HCEC 1CT (cell line): ENCODE measurements at places on chromosomes 6 and 20.

GRCh38 chr6:53399027-53399344 is 50.2 kb upstream of the ELOVL5 start:
- no peak for DNase-seq

DNA sequence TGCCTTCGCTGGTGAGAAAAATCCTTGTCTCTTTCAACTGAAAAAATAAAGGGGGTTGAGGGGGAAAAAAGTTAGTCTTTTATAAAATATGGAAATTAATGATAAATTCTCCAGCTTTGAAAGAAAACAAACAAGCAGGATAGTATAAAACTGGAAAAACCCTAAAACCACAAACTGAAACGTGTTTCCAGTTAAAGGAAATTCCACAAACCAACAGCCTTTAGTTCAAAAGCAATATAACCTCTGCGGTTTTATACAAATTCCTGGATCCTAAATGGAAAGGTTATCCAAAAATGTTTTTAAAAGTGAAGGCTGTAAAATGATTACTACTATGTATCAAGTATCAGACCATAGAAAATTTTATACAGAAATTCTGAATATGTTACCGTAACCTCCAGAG is 55.6 kb downstream of the BMP5 start:
- DNase-seq: no peak

GRCh38 chr6:36269834-36270705 is at the start of gene PNPLA1:
TSS of gene PNPLA1 (plus strand) at chr6:36270060. CDS start at chr6:36270460, 400 bp downstream.
- no peak for DNase-seq

DNA sequence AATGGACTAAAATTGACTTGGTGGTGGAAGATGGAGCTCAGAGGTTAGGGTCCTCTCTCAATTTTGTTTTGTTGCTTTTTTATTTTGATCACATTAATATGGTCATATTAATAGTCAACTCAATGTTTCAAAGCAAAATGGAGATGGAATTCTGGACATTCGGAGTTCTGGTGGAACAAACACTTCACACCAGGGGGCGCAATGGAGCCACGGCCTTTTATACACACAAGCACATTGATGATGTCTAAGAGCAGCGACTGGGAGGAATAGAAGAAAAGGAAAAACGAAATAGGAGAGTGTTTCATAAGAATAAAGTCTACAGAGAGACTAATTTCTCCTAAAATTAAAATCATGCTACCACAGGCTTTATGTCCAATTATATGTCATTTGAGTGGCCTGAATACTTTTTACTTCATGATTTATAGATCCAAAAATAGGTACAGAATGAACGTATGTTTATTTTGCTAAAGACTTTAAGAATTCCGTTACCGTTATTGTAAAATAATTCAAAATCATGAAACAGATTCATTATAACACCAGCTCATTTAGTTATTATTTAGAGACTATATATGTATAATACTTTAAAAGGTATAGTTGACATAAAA is 197.6 kb upstream of the SASH1 start:
- DNase-seq: peak; percentile 80

- DNase-seq: no peak
Observed at GRCh38 chr6:129787816-129788215, 73.3 kb downstream of the TMEM244 start.

- DNase-seq: peak; percentile 77
Observed at GRCh38 chr20:49345524-49345923, 67.7 kb upstream of the ZNFX1 start.

DNA sequence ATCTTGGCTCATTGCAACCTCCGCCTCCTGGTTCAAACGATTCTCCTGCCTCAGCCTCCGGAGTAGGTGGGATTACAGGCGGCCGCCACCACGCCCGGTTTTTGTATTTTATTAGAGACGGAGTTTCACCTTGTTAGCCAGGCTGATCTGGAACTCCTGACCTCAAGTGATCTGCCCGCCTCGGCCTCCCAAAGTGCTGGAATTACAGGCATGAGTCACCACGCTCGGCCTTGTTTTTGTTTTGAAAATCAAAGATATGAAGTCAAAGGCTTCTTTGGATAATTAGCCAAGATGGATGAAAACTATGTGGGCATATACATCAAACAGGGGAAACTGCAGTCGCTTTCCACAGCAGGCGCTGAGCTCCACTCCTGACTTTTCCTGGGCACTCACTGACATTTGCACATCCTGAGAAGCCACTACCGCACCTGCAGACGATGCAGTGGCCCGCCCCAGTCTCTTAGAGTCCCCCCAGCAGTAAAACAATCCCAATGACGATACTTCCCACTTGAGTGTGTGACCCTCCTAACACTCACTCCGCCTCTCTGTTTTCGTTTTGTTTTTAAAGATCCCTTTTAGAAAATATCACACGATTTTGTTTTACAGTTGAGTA is 44.1 kb downstream of the GJA1 start:
- no peak for DNase-seq

- no peak for DNase-seq
Observed at GRCh38 chr20:44113618-44114376, 73.2 kb downstream of the JPH2 start.

DNA sequence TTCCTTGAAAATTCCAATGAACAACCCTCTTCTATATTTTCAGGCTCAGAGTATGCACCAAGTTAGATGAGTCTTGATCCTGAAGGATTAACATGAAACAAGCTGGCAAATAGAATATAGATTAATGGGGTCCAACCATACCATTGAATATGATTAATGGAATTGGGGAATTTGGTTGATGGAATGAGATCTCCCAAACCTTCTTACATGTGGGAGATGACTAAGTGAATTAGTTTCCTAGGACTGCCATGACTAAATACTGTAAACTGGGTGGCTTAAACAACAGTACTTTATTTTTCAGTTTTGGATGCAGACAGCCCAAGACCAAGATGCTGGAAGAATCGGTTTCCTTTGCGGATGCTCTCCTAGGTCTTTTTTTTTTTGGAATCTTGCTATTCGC is 347.0 kb downstream of the QKI start:
- DNase-seq: peak; percentile 11

GRCh38 chr6:151284548-151285017 is 44.8 kb downstream of the AKAP12 start:
- DNase-seq: peak; percentile 15

GRCh38 chr20:1154691-1155090 is 30.1 kb downstream of the TMEM74B start:
- no peak for DNase-seq

GRCh38 chr6:11682561-11682975 is 96.0 kb downstream of the ADTRP start:
- DNase-seq: peak; percentile 32

- DNase-seq: no peak
Observed at GRCh38 chr6:103277936-103278335, 1581.8 kb downstream of the HACE1 start.

DNA sequence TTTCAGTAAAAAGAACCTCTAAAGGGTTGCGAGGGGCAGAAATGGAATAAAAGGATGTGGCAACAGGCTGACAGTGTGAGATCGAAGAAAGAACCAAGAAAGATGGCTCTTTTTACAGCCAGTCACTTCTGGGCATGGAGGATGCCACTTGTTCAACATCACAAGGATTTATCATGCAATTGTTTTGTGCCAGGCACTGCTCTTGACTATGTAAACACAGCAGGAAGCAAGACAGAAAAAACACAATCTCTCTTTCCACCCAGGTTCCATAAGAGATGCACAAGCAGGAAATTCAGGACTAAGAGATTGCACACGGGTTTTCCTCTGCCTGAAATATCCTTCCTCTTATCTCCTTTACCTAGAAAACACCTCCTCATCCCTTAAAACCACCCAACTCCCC is 38.0 kb downstream of the FOXA2 start:
- DNase-seq: no peak

- no peak for DNase-seq
Observed at GRCh38 chr6:153962555-153962954, 76.5 kb upstream of the OPRM1 start.

- DNase-seq: no peak
Observed at GRCh38 chr6:124982669-124983068, 20.4 kb downstream of the RNF217 start.

- DNase-seq: no peak
Observed at GRCh38 chr6:170128346-170128745, 162.5 kb downstream of the DLL1 start.

DNA sequence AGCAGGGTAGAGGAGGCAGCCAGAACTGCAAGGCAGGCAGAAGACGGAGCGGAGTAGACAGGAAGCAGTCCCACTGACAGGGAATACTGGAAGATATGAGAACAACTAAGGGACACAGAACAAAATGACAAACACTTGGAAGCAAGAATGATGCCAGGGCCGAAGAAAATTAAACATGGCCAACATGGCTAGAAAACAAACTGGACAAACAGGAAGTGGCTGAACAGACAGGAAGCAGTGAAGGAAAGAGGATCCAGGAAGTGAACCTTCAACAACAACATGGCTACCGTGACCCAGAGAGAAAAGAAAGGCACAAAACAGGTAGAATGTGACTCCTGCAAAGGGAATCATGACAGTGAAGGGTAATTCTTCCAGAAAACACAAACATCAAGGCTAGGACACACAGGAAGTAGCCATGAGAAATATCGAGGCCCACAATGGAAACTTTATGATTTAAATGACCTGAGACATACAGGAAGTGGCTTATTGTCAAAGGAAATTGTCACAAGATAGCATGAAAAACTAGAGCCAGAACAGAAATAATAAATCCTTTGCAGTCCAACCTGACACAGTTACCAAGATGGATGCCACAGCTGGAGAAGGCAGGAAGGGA is 9.1 kb downstream of the COL11A2 start:
- DNase-seq: no peak

GRCh38 chr6:151675746-151676459 is 131.6 kb upstream of the ESR1 start:
- no peak for DNase-seq

DNA sequence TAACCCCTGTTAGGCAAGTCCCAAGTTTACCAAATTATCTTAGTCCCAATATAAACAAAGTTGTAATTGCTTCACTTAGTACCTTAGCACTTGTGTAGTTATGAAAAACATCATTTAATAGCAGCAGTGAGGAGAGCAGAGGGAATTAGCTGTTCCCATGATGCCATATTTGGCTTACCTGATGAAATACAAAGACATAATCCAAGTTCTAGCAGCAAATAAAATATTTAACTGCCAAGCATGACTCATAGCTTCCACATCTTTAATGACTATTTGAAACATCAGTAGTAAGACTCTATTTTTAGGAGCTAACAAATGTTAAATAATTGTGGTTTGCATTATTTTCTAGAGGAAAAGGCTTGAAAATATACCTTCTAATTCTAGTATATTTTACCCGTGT is 94.0 kb upstream of the MCHR2 start:
- DNase-seq: peak; percentile 87

- DNase-seq: no peak
Observed at GRCh38 chr20:35968930-35969329, 540 bp downstream of the CNBD2 start.

DNA sequence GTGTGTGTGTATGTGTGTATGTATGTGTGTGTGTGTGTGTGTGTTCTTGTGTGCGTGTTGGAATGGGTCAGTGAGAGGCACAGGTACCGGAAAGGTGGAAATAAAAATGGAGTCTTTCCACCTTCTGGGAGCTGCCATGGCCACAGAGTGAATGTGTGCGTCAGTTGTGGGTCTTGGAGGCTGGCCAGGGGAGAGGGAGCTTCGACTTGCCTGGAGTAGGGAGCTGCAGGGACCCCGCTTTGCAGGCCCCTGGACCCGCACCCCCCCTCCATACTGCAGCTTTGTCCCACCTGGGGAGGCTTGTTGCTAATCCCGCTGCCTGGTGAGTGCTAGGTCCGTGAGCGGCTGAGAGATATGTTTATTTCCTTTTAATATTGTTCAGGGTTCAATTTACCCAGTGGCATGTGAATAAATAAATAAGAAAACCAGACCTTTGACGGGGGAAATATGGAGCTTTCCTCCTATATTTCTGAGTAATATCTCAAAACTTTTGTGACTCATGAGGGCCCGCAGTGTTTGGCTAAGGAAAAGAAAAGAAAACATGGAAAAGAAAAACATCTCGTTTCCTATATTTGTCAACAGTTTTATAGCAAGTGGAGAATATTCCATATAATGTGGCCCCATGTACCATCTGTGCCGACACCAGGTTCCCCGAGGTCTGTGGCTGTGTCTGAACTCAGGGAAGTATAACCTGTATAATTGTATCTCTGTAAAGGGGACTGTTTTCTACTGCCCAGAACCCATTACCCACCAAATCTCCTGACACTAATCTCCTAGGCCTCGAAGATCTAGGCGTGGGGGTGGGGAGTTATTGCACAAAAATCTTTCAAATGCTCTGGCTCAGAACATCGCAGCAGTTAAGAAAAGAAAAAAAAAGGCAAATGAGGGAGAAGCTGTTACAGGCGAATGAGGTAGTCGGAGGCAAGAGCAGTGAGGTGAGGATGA is 24.6 kb upstream of the CCDC167 start:
- peak; percentile 79 for DNase-seq

DNA sequence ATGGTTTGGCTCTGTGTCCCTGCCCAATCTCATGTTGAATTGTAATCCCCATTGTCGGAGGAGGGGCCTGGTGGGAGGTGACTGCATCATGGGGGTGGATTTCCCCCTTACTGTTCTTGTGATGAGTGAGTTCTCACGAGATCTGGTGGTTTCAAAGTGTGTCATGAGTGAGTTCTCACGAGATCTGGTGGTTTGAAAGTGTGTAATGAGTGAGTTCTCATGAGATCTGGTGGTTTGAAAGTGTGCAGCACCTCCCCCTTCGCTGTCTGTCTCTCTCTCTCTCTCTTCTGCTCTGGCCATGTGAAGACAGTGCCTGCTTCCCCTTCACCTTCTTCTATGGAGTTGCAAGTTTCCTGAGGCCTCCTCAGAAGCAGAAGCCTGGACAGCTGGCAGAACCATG is 87.6 kb downstream of the MYLK4 start:
- DNase-seq: no peak

DNA sequence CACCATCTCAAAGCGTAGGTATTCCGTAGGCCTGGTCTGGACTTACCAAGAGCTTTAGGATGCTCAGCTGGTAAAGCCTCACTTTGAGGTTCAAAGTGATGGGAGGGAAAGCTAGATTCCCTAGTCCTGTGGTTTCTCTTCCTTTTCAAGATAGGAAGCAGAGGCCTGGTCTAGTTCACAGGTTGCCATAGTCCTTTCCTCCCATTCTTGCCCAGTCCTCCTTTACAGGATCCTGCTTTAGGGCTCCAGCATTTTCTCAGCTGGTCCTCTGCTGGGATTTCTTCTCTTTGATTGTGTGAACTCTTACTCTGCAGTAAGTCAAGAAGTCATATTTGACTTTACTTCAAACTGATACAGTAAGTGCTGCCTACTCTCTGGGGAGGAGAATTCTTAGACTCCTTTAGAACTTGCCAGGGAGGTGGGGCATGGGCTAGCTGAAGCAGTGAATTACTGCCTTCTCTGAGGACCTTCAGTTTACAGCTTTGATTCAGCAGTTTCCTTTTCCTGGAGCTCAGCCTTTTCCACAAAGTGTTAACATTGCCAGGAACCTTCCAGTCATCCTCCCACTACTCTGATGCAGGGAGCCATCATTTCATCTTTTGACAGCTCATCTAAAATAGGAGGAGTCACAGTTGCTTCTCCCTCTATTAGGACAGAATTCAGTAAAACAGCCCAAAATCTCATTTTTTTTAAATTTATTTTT is 42.8 kb upstream of the PLCG1 start:
- no peak for DNase-seq
